CD4-positive, alpha-beta T cell treated with Interferon alpha-2 for 1 hour (primary cell): ENCODE measurements at places on chromosomes 3 and 15.

- DNase-seq = peak; percentile 42
These were observed at the start of gene DALRD3 for GRCh38 chr3:49017971-49018706. TSS of gene DALRD3 (minus strand) at chr3:49018580. CDS start at chr3:49018564, 16 bp downstream.

DNA sequence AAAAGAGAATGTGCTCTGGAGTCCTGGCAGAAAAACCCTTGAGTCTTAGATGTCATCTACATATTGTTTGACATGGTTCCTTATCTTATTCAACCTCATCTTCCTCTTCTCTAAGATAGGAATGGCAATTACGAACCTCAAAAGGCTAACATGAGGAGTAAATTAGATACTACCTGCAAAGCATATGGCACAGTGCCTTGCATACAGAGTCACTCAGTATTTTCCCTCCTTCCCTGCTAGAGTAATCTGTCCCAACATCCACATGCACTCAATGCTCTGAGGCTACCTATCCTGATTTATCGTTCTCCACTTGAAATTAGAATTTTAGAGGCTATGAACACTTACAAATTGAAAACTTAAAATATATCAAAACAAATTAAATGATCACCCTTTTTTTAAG lies 386.7 kb downstream of the RSL24D1 start:
- no peak for DNase-seq

- DNase-seq = no peak
These were observed 290.5 kb downstream of the NAALADL2 start for GRCh38 chr3:175149675-175150074.

DNA sequence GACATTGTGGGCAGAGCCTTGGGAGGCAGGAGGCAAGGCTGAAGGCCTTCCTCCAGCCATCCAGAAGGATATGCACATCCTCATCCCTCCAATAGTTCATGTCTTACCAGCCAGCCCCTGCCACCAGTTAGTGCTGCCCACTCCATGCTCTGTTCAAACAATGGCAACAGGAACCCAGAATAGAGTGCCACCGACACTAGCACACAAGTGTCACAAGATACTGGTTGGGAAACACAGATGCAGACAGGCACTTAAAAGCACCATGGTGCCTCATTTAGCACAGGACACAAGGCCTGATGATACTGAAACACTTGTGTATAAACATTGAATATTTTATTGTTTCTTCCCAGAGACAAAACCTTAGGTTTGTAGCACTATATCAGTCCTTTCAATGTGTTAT lies 56.5 kb upstream of the MYO5C start:
- no peak for DNase-seq

DNA sequence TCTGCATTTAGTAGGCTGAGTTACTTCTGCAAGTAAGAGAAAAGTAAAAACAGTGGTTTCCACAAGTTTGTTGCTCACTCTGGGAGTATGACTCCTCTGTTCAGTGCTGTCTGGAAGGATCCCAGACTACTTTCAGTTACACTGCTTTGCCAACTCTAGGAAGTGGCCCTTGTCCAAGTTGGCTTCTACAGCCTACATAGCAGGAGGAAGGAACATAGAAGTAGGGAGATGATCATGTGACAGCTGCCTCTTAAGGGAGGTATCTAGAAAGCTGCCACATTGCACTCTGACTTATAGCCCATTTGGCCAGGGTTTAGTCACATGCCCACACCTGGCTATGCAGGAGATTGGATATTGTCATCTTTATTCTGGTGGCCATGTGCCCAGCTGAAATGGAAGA lies 298.1 kb downstream of the NSUN3 start:
- DNase-seq = no peak

DNA sequence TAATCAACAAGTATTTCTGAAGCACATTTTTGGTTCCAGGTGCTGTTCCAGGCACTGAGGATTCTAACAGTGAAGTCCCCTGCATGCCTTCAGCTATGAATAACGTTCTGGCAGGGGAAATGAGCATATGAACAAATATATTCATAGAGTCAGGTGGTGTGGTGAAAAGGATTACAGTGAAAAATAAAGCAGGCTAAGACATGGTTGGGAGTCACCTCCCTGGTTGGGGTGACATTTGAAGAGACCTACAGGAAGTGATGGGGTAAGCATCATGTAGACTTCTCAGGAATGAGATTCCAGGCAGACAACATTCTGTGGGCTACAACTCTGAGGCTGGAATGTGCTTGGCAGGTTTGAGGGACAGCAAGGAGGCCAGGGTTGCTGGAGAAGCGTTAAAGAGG lies 15.0 kb downstream of the FRMD4B start:
- no peak for DNase-seq

GRCh38 chr3:195853036-195853435 lies 41.3 kb upstream of the MUC4 start:
- no peak for DNase-seq

DNA sequence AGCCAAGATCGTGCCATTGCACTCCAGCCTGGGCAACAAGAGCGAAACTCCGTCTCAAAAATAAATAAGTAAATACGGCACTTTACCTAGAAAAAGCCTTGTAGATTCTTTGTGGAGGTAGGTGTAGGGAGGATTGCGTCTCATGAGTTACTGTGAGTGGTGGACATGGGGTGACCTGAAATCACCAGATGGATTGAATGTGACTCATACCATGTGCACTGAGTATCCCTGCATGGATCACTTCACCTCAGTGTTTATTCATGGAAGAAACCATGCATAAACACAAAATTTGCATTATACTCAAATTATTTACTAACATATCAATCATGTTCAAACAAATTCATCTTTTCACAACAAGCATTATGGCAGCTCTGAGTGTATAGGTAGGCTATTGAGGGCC lies 55.9 kb downstream of the MRPS25 start:
- no peak for DNase-seq

DNA sequence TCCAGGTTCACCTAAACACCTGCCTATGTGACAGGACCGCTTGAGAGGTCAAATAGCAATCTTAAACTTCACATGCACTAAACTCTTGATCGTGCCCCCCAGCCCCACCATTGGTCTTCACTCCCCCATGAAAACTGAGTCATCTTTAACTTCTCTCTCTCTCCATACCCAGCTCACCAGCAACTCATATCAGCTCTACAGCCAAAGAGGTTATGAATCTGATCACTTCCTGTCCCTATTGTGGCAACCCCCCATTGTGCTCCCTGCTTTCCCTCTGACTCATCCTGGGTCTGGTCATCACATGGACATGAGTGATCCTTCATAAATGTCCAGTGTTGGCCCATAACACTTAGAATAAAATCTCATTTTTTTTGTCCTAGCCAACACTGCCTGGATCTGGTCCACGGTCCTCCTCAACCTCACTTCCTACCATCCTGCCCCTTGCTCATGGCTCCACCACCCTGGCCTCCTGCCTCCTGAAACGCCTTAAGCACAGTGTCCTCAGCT lies 103.4 kb upstream of the HACD2 start:
- DNase-seq = no peak

- no peak for DNase-seq
These were observed 24.4 kb upstream of the TRIM59 start for GRCh38 chr3:160473978-160474377.
